Right hindlimb (tissue), 1 donor: ENCODE measurements at places on chromosomes 2 and 18.

DNA sequence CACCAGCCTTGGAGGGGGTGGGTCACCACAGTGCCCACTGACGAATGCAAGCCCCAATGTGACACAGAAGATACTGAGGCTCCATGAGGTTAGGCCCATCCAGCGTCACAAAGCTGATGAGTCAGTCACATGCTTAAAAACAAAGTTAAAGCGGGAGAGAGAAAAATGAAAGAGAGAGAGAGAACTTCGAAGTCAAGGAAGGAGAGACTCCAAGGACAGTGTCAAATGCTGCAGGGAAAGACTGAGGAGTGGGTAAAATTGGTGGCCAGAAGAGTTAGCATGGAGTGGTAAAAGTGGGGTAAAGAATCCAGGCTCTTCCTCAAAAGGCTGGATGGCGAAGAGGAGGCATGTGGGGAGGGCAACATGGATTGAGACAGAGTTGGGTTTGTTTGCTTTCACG, 201.9 kb upstream of the CCDC150 start:
- no peak for DNase-seq

- DNase-seq: no peak
These were observed 169.0 kb downstream of the PRPF40A start for GRCh38 chr2:152548111-152548875.

- no peak for DNase-seq
These were observed 24.7 kb downstream of the AGAP1 start for GRCh38 chr2:235518322-235519090.

- DNase-seq: no peak
These were observed 270.8 kb upstream of the UBE2E3 start for GRCh38 chr2:180709392-180710145.

DNA sequence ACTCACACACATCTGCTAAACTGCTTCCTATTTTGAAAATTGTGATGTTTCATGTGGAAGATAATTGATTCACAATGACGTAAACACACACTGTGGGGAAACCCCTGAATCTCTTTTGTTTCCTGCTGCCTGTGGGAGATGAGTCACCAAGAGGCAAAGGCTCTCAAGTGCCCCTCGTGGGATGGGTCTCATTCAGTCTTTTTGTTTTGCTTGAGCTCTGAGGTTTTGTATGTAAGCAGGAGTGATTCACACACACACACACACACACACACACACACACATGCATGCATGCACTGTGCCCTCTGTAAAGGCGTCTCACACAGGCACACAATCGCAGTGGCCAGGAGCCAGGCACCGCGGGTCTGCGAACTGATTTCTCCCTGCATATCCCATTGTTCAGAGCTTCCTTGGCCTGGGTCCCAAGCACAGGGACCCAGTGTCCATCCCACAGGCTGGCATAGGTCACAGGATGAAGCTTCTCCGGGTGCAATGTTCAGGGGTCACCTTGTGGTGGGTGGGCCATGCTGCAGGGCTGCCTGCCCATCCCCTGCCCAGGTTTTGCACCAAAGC, 12.1 kb upstream of the ARHGEF4 start:
- no peak for DNase-seq

- no peak for DNase-seq
These were observed 155.9 kb downstream of the DIS3L2 start for GRCh38 chr2:232117413-232117812.

DNA sequence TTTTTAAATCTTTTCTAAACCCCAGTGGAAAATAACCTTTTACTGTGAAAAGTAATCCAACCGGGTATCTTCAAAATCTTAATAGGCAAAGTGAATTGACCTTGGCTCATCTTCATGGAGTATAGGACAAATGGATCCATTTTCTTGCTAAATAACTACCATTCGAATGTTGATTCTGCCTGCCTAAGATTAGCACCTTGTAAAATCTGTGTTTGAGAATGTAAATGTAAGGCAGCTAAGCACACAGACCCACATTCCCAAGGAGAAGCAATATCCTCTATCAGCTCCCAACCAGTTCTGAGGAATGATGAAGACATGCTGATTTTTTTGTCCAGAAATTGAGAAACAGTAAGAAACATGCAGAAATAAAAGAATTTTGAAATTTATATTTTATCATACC, 509.8 kb upstream of the SMIM21 start:
- no peak for DNase-seq

GRCh38 chr2:75090770-75091515, 108.4 kb downstream of the TACR1 start:
- DNase-seq: no peak

DNA sequence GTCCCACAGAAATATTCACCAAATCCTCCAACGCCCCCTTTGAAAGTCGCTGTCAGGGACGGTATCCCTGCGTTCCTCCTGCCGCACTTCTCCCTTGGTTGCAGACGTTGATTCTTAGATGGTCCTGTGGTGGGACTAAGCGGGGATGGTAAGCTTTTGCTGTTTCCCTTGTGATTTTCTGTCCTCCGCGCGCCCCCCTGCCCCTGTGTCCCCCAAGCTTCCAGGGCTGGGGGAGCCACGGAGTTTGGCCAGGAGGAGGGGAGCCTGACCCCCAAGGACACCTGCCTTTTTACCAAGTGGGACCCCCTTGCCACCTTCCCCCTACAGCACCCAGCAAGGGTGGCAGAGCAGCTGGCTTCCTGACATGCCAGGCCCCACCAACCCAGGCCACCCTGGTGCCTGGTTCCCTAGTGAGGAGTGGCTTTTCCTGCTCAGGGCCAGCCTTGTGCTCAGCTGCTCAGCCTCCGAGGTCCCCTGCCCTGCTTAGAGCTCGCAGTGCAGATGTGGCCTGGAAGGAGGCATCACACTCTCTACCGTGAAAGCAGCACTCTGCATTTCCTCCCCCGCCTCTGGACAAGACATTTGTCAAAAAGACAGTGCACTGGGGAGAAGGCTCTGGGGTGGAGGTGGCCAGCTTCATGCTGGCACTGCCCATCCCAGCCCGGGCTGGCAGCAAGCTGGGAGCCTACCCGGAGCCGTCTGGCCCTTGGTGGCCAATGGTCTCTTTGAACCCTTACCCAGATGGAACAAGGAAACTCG, 49.4 kb downstream of the TWIST2 start:
- no peak for DNase-seq

- DNase-seq: no peak
These were observed 478.3 kb downstream of the FBXO15 start for GRCh38 chr18:73669297-73669696.

- no peak for DNase-seq
These were observed 64.9 kb upstream of the CAPN13 start for GRCh38 chr2:30871980-30872789.

DNA sequence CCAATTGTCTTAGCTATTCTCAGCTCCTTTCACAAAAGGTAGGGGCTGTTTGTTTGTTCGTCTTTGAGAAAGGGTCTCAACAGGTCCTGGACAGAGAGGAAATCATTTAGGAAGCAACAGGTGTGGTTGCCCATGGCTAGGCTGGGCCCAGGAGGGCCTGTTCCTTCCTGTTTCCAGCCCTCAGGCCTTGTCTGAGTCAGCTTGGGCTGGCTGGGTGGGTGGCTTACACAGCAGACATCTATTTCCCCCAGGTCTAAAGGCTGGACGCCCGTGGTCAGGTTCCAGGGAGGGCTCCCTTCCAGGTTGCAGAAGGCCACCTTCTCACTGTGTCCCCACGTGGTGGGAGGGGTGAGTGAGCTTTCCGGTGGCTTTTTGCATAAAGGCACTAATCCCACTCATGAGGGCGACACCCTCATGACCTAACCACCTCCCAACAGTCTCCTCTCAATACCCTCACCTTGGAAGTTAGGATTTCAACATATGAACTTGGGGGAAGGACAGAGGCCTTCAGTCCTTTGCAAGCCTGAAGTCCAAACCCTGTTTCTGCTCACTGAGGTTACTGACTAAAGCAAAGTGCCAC, 45.5 kb downstream of the ARHGEF4 start:
- DNase-seq: no peak

GRCh38 chr2:184532551-184532950, 65.8 kb upstream of the ZNF804A start:
- DNase-seq: no peak

DNA sequence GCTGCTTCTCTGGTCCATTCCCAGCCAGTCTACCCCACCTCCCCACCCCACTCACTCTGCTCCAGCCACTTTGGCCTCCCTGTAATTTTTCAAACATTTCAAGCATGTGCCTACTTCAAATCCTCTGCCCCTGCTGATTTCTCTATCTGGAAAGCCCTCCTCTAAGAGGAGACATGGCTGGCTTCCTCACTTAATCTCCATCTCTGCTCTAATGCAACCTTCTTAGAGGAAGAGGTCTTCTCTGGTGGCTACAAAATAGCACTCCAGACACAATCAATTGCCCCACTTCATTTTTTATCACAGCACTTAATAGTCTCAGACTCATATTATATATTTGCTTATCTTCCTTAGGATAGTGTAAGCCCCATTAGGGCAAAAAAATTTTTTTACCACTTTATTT, 161.1 kb upstream of the SLC39A10 start:
- DNase-seq: no peak
